ENCODE measurements at places on chromosomes 13 and 19.
A peak's percentile ranks its signal among the peaks of the same experiment; 100 is the strongest.

DNA sequence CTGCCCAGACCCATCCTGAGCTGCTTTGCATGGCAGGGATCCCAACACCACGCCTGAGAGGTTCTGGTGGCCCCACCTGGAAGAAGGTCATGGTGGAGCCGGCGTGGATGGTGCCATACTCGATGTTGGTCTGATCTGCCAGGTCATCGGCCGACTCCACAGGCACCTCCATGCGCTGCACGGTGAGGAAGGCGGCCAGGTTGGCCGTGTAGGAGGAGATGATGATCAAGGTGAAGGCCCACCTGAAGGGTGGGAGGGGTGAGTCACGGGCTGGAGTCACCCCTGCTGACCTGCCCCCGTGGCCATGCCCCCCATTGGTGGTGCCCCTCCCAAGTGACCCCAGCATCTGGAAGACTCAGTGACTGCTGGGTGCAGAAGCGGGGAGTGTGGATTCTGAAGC lies 12.5 kb upstream of the ATP1A3 start:
- DNase-seq = no peak

- DNase-seq = no peak
Observed at GRCh38 chr19:16715611-16716010, 4.0 kb upstream of the NWD1 start.

DNA sequence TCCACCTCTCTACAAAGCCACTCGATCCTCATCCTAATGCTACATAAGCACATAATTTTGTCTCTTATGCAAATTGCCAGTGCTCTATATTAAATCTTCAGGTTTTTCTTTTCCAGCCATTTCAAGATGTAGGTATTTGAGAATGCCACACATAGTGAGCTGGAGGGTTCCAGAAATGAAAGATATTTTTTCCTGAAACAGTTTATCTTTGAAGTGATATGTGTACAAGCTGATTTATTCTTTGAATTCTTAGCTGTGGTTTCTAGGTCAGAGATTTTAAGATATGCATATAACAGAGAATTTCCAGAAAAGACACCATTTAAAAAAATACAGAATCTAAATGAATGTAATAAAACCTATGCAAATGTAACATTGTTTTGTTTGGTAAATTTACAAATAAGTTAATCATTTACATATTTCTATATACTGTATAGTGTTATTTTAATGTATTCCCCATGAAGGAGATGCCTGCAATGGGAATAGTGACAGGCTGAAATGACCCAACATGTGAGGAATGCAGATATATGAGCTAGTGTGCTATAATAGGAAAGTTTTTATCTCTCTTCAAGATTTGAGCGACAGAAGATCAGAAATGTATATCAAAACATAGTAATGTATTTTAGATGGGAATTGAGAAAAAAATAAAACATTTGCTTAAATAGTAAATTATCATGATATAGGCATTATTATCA lies 570.2 kb downstream of the SLITRK1 start:
- DNase-seq = no peak

DNA sequence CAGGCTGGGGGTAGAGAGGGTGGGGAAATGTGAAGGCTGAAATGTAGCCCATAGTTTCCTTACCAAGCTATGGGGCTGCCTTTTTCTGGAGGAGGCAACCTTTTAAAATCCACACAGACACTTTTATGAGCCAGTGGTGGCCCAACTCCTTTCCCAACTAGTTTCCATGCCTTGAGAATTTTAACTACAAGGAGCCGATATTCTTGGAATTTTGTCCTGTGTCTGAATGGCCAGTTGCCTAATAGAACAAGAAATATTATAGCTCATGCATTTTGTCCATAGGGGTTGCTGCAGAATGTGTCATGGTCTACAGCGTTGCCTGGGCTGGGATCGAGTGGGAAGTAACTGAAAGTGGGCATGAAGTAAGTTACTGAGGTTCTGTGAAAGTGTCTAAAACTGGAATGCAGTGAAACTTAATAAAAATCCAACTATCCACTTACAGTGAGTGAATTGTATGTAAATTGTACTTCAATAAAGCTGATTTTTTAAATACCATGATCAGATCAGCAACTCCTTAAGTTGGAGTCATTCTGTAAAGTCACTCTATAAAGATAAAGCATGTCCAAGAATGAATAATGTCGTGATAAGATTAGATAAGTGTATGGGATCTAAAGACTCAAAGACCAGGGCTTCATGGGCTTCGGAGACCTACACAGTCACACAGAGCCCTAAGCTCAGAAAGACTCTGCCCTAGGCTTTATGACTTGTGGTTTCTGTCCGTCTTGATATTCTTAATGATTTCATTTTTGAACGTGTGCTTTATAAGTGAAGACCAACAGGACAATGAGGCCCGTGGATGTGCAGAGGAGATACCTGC lies 122.6 kb upstream of the FNDC3A start:
- DNase-seq = no peak

DNA sequence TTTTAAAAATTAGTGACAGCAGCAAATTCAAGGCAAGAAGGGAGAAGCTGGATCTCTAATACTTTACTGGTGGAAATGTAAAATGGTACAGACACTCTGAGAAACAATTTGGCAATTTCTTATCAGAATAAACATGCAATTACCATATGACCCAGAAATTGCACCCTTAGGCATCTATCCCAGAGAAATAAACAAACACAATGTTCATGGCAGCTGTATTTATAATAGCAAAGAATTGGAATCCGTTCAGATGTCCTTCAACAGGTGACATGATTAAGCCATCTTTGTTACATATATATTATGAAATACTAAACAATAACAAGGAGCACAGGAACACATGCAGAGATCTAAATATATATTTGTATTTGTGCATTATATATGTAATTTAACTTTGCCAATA lies 756.5 kb downstream of the SLITRK1 start:
- no peak for DNase-seq

GRCh38 chr13:80030491-80030890 lies 310.4 kb downstream of the SPRY2 start:
- DNase-seq = no peak

DNA sequence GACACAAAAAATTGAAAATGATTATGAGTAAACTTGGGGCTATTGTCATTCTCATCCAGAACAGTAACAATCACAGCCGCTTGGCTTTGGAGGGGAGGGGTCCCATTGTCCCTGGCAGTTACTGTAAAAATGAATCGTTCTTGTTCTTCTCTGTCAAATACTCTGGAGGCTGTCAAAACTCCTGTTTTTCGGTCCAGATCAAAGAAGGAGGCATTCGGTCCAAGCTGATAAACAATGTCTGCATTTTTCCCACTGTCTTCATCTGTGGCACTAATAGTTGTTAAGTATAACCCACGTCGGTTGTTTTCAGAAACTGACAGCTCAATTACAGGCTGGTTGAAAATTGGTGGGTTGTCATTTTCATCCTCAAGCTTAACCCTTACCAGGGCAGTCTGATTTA lies 3.4 kb downstream of the PCDH9 start:
- no peak for DNase-seq

GRCh38 chr19:24069905-24070657 lies 16.9 kb upstream of the ZNF254 start:
- DNase-seq = no peak

GRCh38 chr13:111323950-111324651 lies 3.7 kb downstream of the TEX29 start:
- DNase-seq = no peak

DNA sequence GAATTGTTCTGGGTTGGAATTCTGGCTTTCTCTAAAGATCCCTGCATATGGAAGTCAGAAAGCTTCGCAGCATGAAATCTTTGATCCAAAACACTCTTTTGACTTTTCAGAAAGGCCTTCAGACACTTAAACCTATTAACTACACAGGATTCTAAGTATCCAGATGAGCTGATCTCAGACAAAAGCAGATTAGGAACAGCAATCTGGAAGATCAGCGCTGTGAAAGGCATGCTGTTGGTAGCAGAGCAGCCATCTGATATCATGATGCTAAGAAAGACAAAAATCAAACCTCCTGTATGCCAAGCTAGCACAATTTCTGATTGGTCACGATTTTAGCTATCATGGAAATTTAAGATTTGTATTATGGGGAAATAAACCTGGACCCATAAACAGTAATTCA lies 589.9 kb downstream of the GPC5 start:
- no peak for DNase-seq

GRCh38 chr13:44744880-44745633 lies 168.9 kb upstream of the TSC22D1 start:
- no peak for DNase-seq

- DNase-seq = no peak
Observed at GRCh38 chr13:44032802-44033201, 153.1 kb downstream of the LACC1 start.

DNA sequence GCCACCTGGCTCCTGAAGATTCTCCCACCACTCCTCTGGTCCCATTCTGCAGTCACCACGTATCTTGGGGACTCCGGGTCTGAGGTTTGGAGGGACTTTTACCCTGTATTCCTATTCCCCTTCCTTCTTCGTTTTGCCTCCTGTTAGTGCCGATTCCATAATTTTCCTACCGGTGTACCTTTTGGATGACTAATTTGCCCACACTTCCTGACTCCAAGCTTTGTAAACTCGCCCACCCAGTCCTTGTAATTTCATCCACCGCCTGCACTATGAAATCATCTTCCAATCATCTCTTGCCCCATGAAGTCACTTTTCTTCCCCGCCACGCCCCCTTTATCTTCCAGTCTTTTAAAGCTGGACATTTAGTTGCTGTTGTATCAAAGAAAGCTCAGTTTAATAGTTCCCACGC lies 572 bp downstream of the UCHL3 start:
- peak; percentile 2 for DNase-seq

GRCh38 chr13:76917095-76917494 lies 30.9 kb upstream of the KCTD12 start:
- no peak for DNase-seq

DNA sequence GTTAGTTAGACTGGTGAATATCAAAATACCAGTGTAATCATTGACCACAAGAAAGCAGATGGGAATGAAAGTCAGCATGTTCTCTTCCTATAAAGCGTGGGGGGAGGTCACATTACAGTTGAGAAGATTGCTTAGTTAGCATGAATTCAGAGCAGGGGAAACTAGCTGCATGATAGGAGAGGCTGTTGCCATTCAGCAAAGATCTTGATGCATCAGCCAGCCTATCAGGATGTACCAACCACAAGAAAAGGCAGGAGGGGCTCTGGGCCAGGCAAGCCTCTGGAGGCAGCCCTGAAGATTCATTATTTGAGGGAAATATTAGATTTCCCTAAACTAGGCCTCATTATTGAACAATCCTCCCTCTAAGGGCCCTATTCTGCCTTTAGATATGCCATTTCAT lies 5.0 kb upstream of the MTMR6 start:
- peak; percentile 17 for DNase-seq

DNA sequence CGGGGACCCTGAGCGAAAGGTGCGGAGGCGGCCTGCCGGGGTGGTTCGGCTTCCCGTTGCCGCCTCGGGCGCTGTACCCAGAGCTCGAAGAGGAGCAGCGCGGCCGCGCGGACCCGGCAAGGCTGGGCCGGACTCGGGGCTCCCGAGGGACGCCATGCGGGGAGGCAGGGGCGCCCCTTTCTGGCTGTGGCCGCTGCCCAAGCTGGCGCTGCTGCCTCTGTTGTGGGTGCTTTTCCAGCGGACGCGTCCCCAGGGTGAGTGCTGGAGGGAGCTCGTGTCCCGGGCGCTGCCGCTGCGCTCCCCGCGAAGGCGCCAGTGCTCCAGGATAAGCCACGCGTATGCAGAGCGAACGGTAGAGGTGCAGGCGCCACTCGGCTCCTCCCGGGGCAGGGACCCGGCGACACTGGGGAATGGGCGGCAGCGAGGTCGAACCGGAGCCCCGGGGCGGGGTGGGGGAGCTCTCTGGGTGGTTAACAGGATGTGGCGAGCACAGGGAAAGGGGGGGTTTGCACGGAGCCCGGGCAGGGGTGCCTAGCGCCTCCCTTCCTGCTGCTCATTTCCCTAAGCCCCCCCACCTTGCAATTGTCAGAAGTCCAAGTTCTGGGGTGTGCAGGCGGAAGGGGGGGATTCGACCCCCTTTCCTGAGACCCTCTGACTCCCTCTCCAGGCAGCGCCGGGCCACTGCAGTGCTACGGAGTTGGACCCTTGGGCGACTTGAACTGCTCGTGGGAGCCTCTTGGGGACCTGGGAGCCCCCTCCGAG lies at the start of gene IL27RA:
Gene IL27RA, plus strand, starts transcription at position 44 of the 762 bp plus-strand sequence. Its CDS starts 111 bp downstream, at position 155.
- peak; percentile 36 for DNase-seq

GRCh38 chr13:30509254-30510050 lies 43.7 kb upstream of the HMGB1 start:
- no peak for DNase-seq

- peak; percentile 32 for DNase-seq
Observed at GRCh38 chr13:26785838-26786630, 25.4 kb upstream of the GPR12 start.

DNA sequence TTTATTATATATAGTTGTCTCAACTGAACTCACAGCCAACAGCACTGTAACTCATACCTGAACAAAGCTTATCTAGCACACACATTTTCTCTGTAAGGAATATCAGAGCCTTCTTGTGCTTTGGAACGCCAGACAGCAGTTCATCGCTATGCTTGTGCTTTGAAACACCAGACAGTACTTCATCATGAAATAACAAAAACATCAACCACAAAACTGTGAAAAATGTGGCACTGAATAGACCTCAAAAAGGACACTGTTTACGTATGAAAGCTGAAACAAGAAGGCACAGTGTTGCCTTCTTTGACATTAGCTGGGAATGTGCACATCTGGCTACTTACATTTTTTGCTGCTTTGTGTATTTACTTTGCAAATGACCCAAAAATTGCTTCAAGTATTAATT lies 160.2 kb downstream of the PDS5B start:
- no peak for DNase-seq

DNA sequence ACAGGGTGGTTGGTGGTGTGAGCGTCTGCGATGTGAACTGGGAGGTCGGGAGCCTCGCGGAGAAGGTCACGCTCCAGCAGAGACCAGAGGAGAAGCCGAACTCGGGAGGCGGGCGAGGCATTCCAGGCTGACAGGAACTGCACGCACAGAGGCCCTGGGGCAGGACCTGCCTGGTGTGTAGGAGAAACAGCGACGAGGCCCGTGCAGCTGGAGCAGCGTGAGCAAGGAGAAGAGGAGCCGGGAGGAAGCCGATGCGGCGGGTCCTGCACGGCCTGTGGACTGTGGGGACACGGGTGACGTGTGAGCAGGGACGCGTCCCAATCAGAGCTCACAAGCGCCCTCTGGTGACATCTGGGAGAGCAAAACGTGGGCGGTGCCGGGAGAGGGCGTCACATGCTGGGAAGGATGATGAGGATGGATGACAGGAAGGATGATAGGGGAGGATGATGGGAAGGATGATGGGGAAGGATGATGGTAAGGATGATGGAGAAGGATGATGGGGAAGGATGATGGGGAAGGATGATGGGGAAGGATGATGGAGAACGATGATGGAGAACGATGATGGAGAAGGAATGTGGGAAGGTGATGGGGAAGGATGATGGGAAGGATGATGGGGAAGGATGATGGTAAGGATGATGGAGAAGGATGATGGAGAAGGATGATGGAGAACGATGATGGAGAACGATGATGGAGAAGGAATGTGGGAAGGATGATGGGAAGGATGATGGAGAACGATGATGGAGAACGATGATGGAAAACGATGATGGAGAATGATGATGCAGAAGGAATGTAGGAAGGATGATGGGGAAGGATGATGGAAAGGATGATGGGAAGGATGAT lies 16.1 kb upstream of the MADCAM1 start:
- peak; percentile 42 for DNase-seq
